ENCODE measurements at places on chromosomes 3 and 15. TPM values are rescaled to one million over a fixed set of nuclear protein-coding genes. Genes with fewer than 3 reads are reported as not detected.

- DNase-seq: no peak
Observed at GRCh38 chr15:57522148-57522547, 69.6 kb upstream of the MYZAP start.

- DNase-seq: no peak
Observed at GRCh38 chr3:54681706-54682105, 246.2 kb downstream of the LRTM1 start.

CX3CR1 gene
- 0.24 TPM for total RNA-seq

DNA sequence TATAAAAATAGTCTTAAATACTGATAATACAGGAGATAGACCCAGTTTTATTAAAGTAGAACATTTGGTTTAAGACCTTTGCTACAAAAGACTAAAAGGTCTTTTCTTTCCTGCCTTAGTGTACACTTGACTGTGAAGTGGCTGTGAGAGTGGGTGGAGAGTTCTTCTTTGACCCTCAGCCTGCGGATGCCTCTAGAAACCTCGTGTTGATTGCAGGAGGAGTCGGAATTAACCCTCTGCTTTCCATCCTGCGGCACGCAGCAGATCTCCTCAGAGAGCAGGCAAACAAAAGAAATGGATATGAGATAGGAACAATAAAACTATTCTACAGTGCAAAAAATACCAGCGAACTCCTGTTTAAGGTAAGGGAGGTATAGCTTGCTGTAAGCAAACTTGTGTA is 36.5 kb downstream of the OXNAD1 start:
- DNase-seq: peak; percentile 46

GRCh38 chr3:181629711-181630110 is 82.0 kb upstream of the SOX2 start:
- no peak for DNase-seq

Data from GM23338 (cell line).